ENCODE measurements at places on chromosomes 12 and 14.

DNA sequence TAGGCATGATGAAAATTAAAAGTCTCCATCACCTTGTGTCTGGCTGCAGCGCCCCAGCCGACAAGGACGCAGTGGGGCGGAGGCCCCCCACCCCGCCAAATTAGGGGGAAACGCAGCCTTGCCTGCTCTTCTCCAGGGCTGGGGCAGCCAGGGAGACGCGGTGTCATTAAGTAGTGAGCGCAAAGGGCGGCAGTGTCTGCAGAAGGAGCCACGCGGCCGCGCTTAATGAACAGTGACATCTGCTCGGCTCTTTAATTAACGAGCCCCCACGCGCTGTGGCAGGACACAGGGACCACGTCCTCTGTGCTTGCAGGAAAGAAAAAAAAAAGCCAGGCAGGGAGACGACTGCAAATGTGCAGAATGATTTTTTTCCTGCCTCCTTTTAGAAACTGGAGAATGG, 93.4 kb upstream of the NCOR2 start:
- DNase-seq = peak; percentile 92

DNA sequence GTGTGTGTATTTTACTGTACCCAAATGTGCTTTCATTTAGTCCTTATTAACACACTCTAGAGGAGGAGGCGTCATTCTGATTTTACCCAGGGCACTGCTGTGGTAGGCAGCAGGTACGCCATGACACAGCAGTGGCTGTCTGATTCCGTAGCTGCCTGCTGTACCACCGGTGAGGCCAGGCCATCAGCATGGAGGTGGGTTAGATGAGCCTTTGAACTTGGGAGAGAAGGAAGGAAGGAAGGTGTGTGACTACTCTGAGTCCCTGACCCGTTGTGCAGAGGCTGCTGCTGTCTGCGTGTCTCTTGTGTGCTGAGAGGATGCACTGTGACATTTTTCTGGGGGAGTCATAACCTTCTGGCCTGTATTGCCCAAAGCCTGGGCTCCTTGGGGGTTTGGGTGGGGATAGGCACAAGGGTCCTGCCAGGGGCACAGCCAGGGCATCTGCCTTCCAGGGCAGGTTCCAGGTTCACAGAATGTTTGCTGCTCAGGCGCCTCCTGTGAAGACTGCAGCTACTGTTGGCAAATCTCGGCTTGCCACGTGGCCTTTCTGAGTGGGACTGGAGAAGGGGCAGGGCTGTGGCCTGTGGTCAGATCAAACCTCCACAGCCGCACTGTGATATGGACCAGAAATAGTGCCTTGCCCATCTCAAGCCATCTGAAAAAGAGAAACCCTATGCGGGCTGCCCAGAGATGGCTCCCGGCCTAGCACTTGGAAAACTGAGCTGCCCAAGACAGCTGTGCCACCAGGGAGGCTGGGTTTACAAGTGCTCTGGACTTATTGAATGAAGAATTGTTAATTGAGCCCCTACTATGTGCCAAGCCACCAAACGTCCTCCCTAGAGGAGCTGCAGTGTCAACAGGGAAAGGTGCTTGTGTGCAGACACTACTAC, 47.1 kb downstream of the MLXIP start:
- no peak for DNase-seq

DNA sequence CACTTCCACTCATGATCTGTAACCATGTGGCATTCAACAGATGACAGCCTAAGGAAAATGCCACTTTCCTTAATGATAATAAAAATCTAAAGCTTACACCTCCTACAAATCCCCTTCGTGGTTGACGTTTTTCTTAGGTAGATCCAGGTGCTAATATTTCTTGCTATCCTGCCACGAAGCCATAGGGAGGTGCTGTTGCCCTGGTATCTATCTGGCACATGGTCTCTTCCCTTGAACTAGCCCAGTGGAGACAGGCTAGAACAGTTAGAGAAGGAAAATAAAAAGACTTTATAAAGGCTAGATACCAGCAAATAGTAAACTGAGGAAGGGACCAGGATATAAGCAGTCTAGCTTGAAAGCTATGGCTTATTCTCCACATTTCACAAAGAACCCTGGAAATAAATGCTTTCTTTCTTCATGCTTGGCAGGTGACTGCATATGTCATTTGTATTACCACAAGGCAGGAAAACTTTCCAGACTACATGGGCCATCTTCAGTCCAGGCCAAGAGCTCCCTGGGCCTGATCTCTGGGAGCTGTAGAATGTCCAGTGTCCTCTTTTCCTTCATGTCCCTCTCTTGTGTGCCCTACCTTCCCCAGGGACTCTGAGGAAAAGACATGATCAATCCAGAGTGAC, 15.3 kb downstream of the SPIC start:
- DNase-seq = no peak

GRCh38 chr12:67475725-67476124, 172.8 kb upstream of the DYRK2 start:
- DNase-seq = no peak

DNA sequence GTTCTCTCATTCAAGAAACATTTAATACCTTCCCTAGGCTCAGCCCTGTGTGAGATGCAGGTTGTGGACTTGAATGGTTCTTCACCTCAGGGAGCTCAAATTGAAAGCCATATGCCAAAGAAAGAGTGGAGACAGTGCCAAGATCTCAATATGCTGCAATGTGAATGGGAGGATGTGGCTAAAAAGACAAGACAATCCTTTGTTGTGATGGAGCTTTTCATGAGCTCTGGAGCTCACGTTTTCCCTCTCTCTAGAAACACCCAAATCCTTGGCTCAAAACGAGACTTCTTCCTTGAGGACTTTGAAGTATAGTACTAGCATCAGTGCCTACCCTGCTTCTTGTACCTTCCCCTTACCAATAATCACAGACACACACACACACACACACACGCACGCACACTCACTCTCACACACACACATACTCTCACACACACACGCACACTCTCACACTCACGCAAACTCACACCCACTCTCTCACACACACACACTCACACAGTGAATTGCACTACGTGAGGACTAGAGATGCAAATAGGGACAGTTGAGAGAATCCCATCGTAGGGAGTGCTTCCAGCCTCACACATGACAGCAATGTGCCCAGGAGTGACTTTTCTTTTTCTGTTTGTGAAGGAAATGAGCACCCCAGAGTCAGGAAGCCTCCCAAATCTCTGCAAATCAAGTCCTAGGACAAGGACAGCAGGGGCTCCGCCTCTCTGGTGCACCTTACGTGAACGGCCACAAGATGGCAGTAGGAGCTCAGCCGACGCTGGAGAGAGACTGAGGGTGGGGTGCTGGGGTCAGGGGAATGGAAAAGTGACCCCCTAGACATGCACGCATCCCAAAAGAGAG, 231.4 kb downstream of the PCNX1 start:
- peak; percentile 58 for DNase-seq
